ENCODE measurements at places on chromosomes 4 and X.

DNA sequence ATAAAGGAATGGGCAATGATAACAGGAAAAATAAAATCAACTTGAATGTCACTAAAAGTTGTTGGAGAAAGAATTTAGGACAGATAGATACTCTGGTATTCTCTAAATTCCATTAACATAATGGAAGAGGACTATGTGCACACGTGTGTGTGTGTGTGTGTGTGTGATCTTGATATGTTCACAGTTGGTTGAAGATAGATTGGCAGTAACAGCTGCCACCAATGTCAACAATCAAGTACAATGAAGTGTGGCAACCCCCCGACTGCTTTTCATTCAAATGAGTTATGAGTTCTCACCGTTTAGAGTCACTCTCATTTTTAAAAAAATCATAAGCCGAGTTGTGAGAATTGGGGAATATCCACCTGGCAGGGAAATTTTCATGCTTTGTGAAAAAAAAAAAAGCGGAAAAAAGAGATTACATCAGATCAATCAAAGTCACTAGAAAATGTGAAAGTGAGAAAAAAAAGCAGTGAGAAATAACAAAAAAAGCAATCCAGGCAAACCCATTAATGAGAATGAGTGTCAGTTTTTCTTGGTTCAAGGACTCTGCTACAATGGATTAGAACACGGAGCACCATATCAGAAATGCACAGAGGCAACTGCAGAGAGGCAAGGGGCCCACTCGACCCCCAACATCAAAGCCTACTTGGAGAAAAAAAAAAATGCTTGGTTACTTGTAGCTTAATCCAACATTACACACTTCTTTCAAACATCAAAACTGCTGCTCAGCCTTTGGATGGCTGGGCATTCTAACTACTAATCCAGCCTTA is 414.9 kb upstream of the PITX2 start:
- DNase-seq, result no peak

DNA sequence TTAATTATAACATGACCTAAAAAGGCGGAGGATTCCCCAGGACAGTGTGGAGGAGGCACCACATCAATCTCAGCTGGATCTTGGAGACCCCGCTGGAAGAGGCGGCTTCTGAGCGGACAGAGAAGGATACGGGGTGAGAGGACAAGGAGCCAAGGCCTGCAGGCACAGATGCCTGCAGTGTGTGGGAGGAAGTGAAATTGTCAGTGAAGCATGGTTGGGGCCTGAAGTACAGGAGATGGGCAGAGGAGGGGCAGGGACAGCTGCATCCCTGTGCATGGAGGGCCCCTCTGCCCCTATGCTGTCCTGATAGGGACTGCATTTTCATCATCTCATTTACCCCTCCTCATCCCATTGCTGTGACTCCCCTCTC is 1.7 kb upstream of the SLC2A9 start:
- DNase-seq, result no peak

DNA sequence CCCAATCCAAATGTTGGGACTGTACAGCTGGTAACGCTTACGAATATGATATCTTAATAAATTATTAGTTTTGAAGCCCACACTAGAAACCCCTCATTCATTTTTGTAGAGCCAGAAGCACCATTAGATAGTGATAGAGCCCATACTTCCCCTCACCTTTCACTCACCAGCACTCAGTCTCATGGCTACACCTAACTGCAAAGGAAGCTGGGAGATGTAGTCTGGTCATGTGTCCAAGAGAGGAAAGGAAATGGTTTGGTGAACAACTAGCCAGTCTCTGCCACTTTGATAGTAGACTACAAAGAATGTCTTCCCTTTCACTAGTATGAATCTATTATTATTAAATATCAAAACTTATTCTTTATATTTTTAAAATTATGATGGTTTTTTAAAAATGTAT is 77.1 kb upstream of the EGFL6 start:
- DNase-seq, result no peak

DNA sequence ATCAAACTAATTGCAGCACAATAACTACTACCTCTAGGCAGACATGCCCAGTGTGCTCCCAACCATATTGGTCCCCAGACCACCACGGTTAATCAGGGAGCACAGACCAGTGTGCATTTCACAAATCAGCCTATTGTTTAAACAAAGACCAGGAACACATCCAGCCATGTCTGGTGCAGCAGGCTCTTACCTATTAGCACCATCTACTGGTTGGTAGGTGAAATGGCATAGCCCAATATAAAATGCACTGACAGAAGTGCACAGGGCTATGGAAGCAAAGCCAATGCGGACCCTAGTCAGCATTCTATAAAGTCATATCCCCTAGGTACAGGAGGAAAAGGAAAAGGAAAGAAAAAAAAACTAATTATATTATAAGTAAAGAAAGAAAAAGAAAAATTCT is 15.5 kb upstream of the CYLC1 start:
- DNase-seq, result no peak

GRCh38 chrX:41051288-41051687 is 34.0 kb upstream of the USP9X start:
- DNase-seq, result no peak
